AG08395 (cell line): ENCODE measurements at places on chromosomes 5 and 9.

DNA sequence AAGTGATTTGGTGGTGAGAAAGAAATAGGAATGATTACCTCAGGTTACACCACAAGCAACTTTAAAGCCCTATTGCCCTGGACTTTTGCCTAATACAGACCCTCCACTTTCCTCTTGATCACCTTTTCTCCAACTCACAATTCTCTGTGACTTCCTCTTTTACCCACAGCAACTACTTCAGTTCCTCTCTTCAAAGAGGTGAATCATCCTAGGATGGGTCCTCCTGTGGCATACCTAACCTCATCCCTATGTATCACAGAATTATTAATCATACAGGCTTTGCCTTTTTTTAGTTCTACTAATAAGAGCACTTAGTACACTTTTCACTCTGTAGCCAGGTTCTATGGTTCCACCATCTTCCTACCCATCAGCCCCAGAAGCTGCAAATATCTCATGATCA, 19.6 kb upstream of the INSL6 start:
- DNase-seq, result no peak

DNA sequence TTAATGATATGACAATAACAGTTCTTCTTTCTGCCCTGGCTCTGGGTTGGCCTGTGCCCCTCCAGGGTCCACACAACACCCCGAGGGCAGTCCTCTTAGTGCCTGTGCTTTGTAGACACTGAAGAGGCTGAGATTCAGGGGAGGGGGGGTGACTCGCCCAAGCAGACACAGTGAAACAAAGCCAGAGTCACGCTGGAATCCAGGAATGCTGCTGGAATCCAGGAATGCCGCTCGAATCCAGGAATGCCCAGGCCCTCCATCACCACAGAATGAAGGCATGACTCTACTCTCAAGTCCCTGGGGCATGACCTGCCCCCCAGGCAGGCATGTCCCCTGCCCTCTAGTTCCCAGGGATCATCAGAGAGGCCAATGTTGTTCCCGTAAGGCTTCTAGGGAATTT, 73.1 kb downstream of the LRSAM1 start:
- peak; percentile 51 for DNase-seq

GRCh38 chr9:12652973-12653372, 40.2 kb upstream of the TYRP1 start:
- no peak for DNase-seq

- DNase-seq, result no peak
Measured at GRCh38 chr5:93417490-93417889, 163.5 kb downstream of the NR2F1-AS1 start.

DNA sequence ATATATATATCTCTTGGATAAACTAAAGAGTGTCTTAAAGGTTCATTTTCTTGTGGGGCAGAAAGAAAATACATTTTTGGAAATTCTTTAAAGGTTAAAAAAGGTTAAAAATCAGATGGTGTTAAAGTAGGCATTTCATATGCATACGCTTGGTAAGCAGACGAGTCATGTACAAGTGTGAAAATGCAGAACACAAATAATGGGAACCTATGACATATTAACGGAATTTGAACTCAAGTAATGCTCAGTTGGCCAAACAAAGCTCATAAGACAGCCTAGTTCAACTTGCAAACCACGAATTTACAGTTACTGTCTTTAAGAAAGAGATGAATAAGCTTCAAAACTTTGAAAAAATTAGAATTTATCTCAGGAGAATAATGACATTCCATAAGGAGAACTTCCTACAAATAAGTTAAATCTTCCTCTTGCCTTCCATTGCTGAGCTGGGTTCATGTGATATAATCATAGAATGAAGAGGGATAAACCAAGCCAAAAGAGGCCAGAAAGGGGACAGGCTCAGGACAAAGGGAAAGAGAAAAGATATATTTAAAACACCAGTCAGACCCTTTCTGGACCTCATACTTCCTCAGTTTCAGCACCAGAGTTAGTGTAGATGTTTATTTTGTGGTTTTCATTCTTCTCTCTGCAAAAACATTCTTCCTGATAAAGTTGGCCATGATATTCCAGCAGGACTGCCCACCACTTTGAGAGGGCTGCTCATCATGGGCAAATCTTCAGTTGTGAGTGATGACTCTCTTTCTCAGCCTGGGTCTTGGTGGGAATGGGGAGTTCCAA, 256.7 kb upstream of the CD180 start:
- no peak for DNase-seq

GRCh38 chr5:96968614-96969013, 32.7 kb downstream of the LNPEP start:
- DNase-seq, result no peak

GRCh38 chr9:116181853-116182610, 28.4 kb downstream of the PAPPA start:
- peak; percentile 27 for DNase-seq

DNA sequence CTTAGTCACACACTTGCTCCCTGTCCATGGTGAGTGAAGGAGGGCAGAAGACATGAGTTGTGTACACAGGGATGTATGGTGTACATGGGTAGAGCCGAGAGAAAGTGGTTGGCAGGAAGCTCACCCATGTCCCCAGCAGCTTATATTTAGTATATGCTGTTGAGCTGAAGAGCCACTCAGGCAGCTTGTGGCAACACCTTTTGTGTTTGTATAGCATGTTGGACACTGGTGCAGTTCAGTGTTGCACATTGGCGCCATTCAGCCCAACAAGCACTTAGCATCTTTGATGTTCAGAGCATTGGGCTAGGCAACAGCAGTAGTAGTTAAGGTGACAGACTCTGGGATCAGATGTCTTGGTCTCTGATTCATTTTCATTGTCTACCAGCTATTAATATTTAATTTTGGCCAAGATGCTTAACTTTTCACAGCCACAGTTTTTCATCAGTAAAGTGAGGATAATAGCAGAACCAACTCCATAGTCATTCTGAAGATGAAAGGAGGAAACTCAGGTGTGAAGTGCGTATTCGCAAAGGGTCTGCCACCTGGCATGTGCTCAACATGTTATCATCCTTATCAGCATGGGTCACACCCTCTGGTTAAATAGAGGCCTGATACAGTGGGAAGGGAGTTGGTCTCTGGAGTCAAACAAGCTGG, 184.8 kb downstream of the NR3C1 start:
- DNase-seq, result no peak

DNA sequence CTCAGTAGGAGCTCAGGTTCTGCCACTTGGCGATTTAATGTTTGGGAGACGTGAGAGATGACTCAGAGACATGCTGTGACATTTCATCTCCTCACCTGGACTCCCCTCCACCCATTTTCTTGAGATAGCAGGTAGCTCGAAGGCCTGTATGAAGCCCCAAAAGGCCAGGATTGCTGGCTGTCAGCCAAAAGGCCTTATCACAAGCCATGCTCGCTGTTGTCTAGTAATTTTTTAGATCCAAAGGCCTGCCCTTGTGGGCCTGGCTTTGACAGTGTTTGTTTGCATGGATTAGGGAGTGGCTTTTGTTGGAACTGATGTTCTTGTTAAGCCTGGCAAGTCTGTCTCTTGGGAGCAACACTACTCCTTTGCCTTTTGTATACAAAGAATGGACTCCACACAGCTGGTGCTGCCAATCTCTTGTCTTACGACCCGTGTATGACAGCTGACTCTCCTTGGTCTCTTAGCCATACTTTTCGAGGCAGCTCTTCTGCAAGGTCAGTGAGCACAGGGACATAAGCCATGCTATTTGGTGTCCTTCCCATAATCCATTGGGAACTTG, 22.7 kb downstream of the CAVIN4 start:
- no peak for DNase-seq

GRCh38 chr5:175457466-175457865, 13.5 kb upstream of the DRD1 start:
- DNase-seq, result no peak

GRCh38 chr5:56191656-56192055, 41.5 kb downstream of the ANKRD55 start:
- no peak for DNase-seq
